Left lung (tissue), 14 donors: ENCODE measurements at places on chromosomes 4 and X. TPM values are rescaled to one million over a fixed set of nuclear protein-coding genes. Genes with fewer than 3 reads are reported as not detected.

The NCAPG gene
- 3.0 TPM for total RNA-seq

- no peaks in the 10 kb centered on the region for H3K4me1 ChIP-seq
- H3K27me3 ChIP-seq, result no peaks in the 10 kb centered on the region
- H3K4me3 ChIP-seq, result no peak overlapping the region
- no peak for DNase-seq
- H3K27ac ChIP-seq, result no peak overlapping the region
Measured at GRCh38 chrX:6024204-6024603, 204.5 kb downstream of the NLGN4X start.

- no peaks in the 10 kb centered on the region for H3K36me3 ChIP-seq
- no peaks in the 10 kb centered on the region for H3K4me1 ChIP-seq
- no peak for DNase-seq
- no peak overlapping the region for H3K27ac ChIP-seq
Measured at GRCh38 chr4:165175879-165176278, 31.5 kb upstream of the KLHL2 start.

DNA sequence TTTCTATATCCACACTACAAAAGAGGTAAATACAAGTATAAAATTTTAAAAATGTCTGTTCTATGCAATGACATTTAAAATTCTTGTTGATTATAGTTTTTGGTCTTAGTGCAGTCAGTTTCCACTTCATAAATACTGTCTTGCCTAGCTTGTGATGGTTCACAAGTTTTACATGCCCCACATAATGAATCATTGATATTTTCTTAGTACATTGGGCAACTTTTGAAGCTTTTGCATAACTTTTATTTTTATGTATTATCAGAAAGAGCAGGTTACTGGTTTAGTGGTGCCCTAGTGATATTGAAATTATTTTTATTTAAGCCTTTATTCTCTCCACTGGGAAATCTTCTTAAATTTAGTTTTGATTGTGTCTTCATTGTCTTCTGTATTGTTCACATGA lies 388.0 kb downstream of the CCSER1 start:
- no peak overlapping the region for H3K4me3 ChIP-seq
- no peaks in the 10 kb centered on the region for H3K36me3 ChIP-seq
- no peak overlapping the region for H3K27ac ChIP-seq
- DNase-seq, result no peak

The BMP3 gene
- total RNA-seq, result 8.9 TPM

- H3K27ac ChIP-seq, result no peak overlapping the region
- H3K4me1 ChIP-seq, result no peaks in the 10 kb centered on the region
- H3K36me3 ChIP-seq, result no peaks in the 10 kb centered on the region
- DNase-seq, result no peak
- H3K27me3 ChIP-seq, result no peaks in the 10 kb centered on the region
- no peak overlapping the region for H3K4me3 ChIP-seq
Measured at GRCh38 chr4:74716436-74716765, 77.9 kb downstream of the BTC start.

GRCh38 chr4:53055274-53055673 lies 193.2 kb downstream of the RASL11B start:
- no peak for DNase-seq
- H3K4me3 ChIP-seq, result no peak overlapping the region
- H3K4me1 ChIP-seq, result no peaks in the 10 kb centered on the region
- no peaks in the 10 kb centered on the region for H3K36me3 ChIP-seq
